GM13977 (cell line): ENCODE measurements at places on chromosomes 11 and 22.

DNA sequence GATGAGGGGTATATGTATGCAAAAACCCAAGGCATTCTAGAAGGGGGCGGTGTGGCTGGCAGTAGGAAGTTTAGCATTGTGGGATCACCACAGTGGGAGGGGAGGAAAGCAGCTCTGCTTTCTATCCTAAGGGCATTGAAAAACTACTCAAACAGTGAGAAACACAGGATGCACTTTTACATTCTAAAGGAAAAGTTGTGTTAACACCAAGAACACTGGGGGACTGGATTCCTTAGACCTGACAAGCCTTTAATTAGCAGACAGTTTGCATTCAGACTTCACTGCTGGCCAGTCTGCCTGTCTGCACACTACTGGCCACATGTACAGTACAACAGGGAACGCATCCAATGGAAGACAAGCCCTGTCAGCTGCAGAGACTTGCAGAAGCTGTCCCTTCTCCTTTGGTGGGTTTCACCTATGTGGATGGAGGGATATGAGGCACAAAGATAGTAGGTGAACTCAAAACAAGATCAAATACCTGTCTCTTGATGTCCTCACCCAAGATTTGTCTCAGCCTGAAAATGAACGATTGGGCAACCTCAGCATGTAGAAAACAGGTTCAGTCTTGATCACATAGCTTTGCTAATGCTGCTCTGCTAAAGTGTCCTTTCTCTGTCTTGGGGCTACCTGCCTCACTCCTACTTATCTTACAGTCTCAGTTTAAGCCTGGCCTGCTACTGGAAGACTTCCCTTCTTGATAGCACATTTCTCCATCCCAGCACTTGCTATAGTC lies 64.8 kb downstream of the TENM4 start:
- DNase-seq: no peak

DNA sequence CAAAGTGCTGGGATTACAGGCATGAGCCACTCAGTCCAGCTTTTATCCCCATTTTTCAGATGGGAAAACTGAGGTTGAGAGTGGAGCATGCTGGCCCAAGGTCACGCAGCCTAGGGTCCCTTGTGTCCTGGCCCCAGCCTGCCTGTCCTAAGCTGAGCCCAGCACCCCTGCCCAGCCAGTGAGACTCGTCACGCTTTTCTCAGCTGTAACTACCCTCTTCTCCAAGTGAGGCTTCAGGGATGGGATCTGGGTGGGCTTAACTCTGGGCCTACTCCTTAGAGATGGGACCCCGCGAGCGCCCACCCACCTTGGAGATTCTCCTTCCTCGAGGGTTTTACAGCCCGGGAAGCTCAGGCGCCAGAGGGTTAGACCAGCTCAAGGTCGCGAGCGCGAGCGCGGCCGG lies 390 bp upstream of the TMEM151A start:
- DNase-seq: no peak

- no peak for DNase-seq
Measured at GRCh38 chr11:111736181-111736590, 30.0 kb downstream of the PPP2R1B start.

- no peak for DNase-seq
Measured at GRCh38 chr11:47553406-47553743, 443 bp upstream of the CELF1 start.

- no peak for DNase-seq
Measured at GRCh38 chr22:29003975-29004646, 57.5 kb downstream of the C22orf31 start.

GRCh38 chr11:133501643-133502539 lies 30.4 kb downstream of the OPCML start:
- DNase-seq: no peak

GRCh38 chr11:130916238-130916855 lies at the start of gene SNX19:
Gene SNX19 (minus strand): TSS chr11:130916479. CDS start chr11:130915939, 540 bp downstream.
- peak; percentile 97 for DNase-seq

GRCh38 chr11:113415343-113415742 lies 27.8 kb downstream of the ANKK1 start:
- no peak for DNase-seq
